ENCODE measurements at places on chromosomes 12 and 14.

DNA sequence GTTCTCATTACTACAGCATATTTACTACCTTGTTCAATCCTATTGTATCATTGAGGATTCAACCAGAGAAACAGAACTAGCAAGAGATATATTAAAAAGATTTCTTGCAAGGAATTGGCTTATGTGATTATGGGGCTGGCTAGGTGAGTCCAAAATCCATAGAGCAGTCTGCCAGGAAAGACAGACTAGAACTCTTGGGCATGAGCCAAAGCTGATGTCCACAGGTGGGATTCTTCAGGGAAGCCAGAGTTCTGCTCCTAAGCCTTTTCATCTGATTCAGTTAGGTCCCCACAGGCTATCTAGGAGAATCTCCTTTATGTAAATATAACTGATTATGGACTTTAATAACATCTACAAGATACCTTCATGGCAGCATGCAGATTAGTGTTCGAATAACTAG, 26.0 kb downstream of the PELI2 start:
- H3K27ac ChIP-seq: no peak overlapping the region
- DNase-seq: no peak

DNA sequence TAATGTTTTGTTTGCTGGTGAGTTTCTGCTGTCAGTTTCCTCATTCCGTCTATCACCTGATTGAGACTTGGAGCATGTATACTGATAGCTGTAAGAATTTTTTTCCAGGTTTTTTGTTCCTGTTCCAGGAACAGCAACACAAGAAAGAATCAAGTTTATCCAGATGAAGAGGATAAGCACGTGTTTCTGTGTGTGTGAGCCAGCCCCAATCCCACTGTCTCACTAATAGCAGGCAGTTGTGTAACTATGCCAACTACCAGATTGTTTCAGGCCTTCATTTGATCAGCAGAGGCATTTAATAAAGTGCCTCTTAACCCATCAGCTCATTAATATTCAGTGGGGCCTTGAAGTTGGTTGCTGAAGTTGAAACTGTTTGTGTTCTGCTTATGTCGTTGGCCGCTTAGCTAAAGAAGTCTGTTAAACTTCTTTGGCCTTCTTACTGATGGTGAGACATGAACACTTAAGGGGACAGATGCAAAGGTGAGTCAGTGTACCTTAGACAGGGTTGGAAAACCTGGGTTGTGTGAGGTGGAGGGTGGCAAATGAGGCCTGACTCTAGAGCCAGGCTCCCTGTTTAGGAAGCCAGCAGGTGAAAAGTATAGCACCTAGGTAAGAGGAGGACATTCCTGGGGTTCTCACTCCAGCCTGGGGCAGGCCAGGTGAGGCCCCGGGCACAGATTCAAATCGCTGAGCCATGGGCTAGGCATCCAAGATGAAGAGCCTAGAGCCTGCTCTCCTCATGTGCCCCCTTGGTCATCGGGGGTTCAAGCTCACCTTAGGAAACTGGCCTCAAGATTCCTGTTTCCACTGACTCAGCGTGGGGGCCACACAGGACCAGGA, 3.7 kb downstream of the ANKRD13A start:
- no peak for DNase-seq
- peaks cover 27% of the 10 kb centered on the region for H3K36me3 ChIP-seq
- peaks cover 64% of the 10 kb centered on the region for H3K4me1 ChIP-seq
- no peak overlapping the region for H3K4me3 ChIP-seq
- peak overlapping the region; percentile 76 for H3K27ac ChIP-seq

DNA sequence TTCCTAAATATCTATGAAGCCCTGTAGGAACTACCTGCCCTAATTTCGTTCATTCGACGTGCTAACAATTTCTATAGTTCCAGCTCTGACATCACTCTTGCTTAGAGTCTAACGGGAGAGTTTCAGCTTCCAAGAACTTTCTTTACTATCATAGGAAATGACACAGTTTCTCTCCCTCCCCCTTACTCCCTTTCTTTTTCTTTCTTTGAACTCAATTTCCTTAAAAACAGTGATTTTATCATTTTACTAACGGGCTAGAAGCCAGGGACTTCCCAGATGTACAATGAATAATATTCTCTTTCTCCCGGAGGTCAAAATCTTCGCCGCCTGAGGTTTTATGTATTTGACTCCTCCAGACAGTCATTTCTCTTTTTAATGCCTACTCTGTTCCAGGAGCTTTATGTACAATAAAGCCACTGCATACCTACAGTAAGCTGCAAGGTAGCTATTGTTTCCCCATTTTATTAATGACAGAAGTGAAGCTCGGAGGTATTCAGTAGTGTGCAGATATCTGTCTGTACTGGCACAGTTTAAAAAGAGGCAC, 15.7 kb downstream of the SMCO2 start:
- H3K27ac ChIP-seq: peak overlapping the region; percentile 76
- no peaks in the 10 kb centered on the region for H3K36me3 ChIP-seq
- H3K4me1 ChIP-seq: peaks cover 47% of the 10 kb centered on the region
- no peak overlapping the region for H3K4me3 ChIP-seq
- DNase-seq: no peak

DNA sequence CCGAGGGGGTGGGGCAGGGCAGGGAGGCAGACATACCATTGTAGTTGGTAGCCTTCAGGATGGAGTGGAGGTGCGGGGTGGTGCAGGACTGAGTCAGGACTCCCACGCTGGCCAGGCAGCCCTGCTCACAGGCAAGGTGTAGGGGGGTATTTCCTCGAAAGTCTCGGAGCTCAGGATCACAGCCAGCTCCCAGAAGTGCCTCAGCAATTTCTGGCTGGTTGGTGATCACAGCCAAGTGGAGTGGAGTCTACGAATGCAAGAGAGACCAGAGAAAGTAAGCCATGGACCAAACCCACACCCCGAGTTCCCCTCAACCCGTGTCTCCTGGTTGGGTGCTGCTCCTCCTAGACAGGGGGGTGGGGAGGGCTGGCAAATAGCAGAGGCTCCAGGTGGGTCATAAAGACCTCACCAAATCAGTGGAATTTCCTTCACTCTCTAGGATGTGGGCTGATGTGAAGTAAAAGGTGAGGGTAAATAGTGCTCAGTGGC, 1.4 kb downstream of the NFKBIA start:
- peaks cover 50% of the 10 kb centered on the region for H3K36me3 ChIP-seq
- H3K4me3 ChIP-seq: peak overlapping the region; percentile 98
- H3K27ac ChIP-seq: peak overlapping the region; percentile 99
- H3K4me1 ChIP-seq: peaks cover 58% of the 10 kb centered on the region

DNA sequence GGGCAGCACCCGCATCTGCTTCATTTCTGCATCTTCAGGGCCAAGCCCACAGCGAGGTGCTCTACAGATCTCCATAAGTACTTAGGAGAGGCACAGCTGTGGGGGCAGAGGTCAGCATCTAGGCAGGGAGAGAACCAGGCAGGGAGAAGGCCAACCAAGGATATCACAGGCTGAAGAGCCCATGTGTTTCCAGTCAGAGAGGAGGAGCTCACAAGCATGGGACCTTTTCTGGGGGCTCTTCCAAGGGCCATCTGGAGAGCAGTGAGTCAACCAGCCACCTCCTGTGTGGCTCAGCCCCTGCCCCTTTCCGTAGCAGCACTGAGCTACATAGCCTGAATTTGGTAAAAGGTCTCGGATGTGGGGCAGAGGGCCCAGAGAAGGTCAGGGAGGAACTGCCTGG, 78.5 kb downstream of the ARL6IP4 start:
- no peaks in the 10 kb centered on the region for H3K36me3 ChIP-seq
- no peak overlapping the region for H3K27ac ChIP-seq
- H3K4me1 ChIP-seq: peaks cover 29% of the 10 kb centered on the region

Data from activated naive CD8-positive, alpha-beta T cell treated with anti-CD3 and anti-CD28 coated beads for 36 hours (primary cell).